Stimulated activated CD4-positive, alpha-beta T cell treated with anti-CD3 and anti-CD28 coated beads, Interleukin-12 subunit alpha, Interleukin-12 subunit beta, amount 100 ng/mL, for 24 hours (primary cell): ENCODE measurements at places on chromosomes 2 and 18.

GRCh38 chr2:6080932-6081753 lies 389.0 kb downstream of the SOX11 start:
- no peak for DNase-seq

DNA sequence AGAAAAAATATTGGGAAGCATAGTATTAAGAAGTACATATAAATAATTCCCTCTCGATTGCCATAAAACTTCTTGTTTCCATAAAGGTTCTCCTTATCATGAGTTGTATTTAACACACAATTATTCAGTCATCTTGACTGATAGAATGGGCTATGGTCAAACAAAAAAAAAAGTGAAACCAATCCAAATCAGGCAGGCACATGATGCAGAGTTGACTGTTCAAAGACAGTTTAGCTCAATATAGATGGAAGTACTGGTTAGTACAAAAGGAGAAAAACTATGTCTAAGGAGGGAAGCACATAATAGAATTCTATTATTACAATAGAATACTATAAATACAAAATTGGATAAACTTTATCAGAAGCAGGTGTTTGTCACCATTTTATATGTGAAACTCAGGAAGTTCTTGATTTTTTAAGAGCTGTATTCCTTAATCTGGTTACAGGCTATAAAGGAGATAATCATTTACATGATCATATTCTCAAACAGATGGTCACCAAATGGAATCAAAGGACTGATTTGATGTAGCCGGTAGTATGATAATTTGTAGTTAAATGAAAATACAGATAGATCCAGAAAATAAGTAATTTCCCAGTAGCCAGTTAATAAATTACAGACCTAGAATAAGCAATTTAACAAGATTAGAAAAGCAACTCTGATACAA lies 18.2 kb upstream of the CALCRL start:
- no peak for DNase-seq

GRCh38 chr2:45725731-45726130 lies 74.3 kb downstream of the PRKCE start:
- no peak for DNase-seq

DNA sequence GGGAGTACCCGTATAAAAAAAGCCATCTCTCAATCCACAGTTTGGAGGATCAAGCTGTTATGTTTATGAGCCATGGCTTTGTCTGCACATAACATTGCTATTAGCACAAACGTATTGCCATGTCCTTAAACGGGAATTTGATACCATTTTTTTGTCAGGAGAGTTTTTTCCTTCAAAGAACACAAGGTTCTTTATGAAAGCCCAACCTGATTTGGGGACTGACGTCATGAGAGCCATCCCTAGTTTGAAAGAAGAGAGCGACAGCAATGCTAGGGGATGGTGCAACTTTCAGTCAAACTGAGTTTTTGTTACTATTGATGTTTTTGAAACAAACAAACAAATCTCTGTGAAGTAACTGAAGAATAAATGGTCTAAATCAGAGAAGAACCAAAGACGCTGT lies 376.6 kb downstream of the EIPR1 start:
- no peak for DNase-seq

- DNase-seq: no peak
Measured at GRCh38 chr2:187362151-187362550, 85.9 kb downstream of the CALCRL start.
